ENCODE measurements at places on chromosomes 2 and 18. TPM values are rescaled to one million over a fixed set of nuclear protein-coding genes. Genes with fewer than 3 reads are reported as not detected.

Gene ANKRD30B
- total RNA-seq: not detected

Gene HMSD
- total RNA-seq: 1.3 TPM

Gene C2orf66
- total RNA-seq: 0.56 TPM

Gene GAL3ST2
- not detected for total RNA-seq

Gene MTX2
- 49.8 TPM for total RNA-seq

Gene PNO1
- 20.3 TPM for total RNA-seq

Gene FBXO15
- total RNA-seq: 1.1 TPM

Gene CYP27A1
- 0.56 TPM for total RNA-seq

Gene TBR1
- total RNA-seq: not detected

Gene DPYSL5
- not detected for total RNA-seq

Gene IL37
- not detected for total RNA-seq

Gene NAT8
- total RNA-seq: not detected

Gene FAM237A
- not detected for total RNA-seq

Gene IL36G
- total RNA-seq: 15.7 TPM

Gene PDCL3
- total RNA-seq: 21.6 TPM

Gene NYAP2
- not detected for total RNA-seq

Gene REEP1
- total RNA-seq: not detected

Gene MPP4
- total RNA-seq: 0.35 TPM

Gene HOXD11
- not detected for total RNA-seq

Gene LRPPRC
- 64.7 TPM for total RNA-seq

Gene SETBP1
- total RNA-seq: 5.3 TPM

Gene MC5R
- not detected for total RNA-seq

Gene CFAP65
- not detected for total RNA-seq

Gene TMSB10
- 16,079 TPM for total RNA-seq

Gene CAPN14
- 4.0 TPM for total RNA-seq

Gene ST6GAL2
- total RNA-seq: 0.23 TPM

Gene ARMC9
- total RNA-seq: 10.4 TPM

Gene WDR54
- 53.5 TPM for total RNA-seq

Gene METAP1D
- 1.8 TPM for total RNA-seq

Gene PLEK
- 0.05 TPM for total RNA-seq

Gene IMPA2
- total RNA-seq: 57.8 TPM

Measured in airway epithelial cell (primary cell).